ENCODE measurements at places on chromosomes 6 and 20.
A peak's percentile ranks its signal among the peaks of the same experiment; 100 is the strongest.

DNA sequence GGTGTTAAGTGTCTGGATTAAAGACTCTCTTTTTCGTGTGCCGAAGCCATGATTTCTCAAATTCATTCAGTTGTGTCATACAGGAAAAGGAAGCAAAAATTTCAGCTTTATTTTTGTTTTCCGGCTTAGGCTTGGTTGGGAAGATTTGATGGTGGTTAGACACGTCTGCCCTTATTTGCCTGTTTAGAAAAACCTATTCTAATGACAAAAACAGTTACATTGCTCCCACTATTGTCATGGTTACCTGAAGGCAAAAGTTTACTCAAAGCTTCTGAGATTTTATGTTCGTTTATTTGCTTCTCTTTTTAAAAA is 982 bp downstream of the DNAJC5 start:
- no peak for DNase-seq

DNA sequence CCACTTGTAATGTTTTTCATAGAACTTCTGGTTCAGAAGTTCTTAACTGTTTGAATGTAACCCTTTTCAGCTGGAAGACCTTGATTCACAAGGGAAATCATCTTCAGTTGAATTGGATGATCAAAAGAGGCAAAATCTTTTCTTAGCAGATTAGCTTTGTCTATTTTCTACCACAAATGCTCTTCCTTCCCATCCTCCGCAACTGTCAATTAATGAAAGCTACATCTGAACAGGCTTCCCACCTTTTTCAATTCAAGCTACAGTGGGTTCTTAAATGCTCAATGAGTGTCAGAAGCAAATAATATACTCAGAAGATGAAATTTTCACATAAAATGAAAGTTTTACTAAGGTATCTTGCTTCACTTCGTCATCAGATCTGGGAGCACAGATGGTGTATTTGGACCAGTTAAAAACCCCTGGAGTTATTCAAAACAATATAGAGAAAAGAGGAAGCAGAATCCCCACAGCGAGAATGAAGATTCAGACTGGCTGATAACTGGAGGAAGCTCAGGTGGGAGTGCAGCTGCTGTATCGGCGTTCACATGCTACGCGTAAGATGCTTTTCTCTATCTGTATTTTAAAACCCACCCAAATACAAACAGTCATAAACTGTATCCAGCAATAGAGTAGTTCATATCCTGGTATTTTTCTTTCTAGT is 19.4 kb downstream of the QRSL1 start:
- DNase-seq, result no peak

- no peak for DNase-seq
Observed at GRCh38 chr6:75266716-75267291, 17.8 kb downstream of the TMEM30A start.

DNA sequence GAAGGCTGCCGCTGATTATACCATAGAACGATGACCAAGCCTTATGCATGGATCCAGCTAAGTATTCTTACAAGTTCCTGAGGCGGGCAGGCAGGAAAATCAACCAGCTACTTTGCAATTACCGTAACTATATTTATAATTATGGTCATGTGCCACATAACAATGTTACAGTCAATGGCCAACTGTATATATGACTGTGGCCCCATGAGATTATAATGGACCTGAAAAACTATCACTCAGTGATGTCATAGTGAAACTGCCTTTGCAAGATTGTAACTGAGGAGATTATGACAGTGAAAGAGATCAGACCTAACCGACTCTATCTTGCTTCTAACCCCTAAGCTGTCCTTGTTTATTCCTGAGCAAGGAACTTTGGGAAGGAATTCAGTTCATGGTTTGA is 33.1 kb upstream of the FAM135A start:
- DNase-seq, result no peak

DNA sequence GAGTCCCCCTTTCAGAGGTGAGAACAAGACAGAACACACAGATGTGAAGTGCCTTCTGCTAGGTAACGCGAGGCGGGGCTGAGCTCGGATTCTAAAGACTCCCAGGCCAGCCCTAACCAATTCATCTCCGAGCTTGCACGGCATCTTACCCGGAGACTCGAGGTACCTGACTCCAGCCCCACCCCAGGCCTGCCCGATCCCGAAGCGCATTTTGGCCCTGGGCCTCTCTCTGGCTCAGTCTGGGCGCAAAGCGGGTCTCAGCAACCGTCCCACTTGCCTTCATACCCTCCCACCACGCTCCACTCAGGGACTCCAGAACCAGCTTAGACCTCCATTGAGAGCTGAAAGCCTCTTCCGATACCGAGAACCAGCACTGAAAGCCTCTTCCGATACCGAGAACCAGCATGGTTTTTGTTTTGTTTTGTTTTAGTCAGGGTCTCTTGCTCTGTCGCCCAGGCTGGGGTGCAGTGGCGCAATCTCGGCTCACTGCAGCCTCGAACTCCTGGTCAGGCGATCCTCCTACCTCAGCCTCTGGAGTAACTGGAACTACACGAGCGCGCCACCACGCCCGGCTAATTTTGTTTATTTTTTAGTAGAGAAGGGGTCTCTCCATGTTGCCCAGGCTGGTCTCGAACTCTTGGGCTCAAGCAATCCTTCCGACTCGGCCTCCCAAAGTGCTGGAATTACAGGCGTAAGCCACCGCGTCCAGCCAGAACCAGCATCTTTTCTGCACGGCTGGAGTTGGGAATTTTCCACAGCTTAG is 557 bp upstream of the DYNLRB1 start:
- DNase-seq, result no peak

GRCh38 chr6:170225852-170226417 is 64.9 kb downstream of the DLL1 start:
- DNase-seq, result no peak

DNA sequence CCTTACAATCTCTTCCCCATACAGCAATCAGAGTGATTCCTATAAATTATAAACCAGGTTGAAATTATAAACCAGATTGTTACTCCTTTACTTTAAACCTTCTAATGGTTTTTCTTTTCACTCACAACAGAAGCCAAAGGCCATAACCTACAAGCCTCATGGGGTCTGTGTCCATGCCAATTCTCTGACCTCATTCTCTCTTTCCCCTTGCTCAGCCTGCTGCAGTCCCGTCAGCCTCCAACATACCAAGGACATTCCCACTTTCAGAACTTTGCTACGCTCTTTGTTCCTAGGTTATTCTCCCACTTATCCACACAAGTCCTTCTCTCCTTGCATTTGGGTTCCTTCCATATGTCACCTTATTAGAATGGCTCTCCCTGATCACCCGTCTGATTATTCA is 277.9 kb upstream of the TCF21 start:
- DNase-seq, result no peak

DNA sequence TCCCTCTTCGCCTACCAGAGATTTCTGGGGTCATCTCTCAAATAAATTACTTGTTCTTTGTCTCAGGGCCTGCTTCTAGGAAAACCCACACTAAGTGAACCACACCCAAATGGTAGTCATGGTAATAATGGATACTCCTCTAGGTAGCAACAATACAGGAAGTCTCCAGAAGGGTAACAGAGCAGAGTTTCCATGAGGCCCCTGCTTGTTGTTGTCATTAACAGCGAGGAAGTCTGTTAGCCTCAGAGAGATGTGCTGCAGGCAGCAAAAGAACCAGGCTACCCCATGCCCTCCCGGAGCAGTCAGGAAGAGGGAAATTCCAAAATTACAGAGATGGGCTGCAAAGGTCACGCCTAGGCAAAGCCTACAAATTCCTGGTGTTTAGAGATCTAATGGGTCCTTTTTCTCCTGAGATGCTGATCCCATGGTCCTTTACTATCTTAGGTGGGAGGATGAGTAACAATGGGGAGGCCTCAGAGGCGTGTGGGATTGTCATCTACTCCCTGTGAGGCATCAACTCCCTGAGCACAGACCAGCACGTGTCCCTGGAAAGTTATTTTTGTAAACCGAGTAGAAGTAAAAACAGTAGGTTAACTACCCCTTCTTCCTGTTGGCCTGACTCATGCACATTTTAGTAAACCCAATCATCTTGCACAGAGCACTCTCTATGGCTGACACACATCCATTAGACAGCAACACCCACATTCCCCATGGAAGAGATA is 10.1 kb downstream of the ISM1 start:
- DNase-seq, result no peak

DNA sequence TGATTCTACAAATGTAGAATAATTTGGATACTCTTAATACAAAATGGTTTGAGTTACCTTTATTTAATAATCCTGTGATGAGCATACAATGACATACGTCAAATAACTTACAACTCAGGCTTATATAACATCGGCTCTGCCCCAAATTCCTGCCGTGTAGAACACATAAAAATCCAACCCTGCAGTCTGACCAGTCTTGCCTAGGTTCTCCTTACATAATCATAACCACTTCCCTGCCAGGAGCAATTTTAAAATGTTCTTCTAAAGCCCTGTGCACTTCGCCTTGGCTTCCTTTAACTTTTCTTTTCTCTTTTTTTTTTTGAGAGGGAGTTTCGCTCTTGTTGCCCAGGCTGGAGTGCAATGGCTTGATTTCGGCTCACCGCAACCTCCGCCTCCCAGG is 16.2 kb upstream of the IER3 start:
- no peak for DNase-seq

DNA sequence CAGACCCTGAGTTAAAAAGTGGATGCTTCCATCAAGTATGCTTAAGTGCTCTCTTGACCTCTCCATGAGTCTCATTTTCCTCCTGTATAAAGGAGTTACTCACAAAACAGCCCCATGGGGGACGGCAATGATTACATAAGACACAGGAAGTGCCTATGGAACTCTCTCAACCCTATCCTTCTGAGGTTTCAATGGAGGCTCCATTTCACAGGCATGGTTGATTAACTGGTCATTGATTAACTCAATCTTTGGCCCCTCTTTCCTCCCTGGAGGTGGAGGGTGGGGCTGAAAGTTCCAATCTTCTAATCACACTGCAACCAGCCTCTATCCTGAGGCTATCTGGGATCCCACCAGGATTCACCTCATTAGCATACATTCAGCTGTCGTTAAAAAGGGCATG is 29.3 kb downstream of the CST8 start:
- DNase-seq, result no peak

- DNase-seq, result no peak
Observed at GRCh38 chr20:3146732-3147341, 12.8 kb downstream of the FASTKD5 start.

DNA sequence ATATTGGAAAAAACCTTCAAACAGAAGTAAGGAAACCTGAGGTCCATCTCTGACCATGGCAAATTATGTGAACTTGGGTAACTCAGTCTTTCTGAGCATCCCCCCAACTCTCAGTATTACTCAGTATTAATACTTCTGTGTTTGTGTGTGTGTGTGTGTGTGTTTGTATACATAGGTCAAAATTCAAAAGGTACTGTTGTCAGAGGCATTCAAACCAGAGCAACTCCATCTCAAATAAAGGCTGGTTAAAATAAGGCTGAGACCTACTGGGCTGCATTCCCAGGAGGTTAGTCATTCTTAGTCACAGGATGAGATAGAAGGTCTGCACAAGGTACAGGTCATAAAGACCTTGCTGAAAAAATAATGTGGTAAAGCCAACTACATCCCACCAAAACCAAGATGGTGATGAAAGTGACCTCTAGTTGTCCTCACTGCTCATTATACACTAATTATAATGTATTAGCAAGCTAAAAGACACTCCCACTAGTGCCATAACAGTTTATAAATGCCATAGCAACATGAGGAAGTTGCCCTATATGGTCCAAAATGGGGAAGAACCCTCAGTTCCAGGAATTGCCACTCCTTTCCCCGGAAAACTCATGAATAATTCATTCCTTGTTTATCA is 33.3 kb upstream of the SLC22A16 start:
- DNase-seq, result no peak

DNA sequence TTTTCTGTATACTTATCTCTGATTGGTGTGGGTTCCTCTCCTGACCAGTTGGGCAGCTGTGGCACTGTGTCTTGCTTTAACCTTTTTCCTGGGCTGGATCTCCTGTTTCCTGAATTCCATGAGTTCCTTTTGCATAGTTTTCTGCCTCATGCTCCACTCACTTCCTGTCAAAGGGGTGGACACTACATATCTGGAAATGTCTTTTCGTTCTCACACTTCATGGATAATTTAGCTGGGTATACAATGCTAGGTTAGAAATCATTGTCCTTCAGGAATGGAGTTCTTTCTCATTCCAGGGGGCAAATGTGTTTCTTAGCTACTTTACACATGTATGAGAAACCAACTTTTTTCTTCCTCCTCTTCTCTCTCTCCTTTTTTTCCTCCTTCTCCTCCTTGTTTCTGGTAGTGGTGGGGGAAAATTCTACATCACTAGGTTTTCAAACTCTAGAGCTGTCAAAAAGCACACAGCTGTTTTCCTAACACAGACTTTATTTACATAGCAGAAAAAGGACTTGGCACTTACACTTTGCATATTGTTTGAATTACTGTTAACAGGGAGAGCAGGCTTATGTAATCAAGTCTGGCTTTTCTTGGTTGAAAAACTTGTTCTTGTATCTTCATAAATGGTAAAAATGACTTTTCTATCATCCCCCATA is 9.0 kb upstream of the DDX27 start:
- DNase-seq, result no peak

GRCh38 chr6:40286721-40287120 is 300.4 kb downstream of the LRFN2 start:
- DNase-seq, result no peak

DNA sequence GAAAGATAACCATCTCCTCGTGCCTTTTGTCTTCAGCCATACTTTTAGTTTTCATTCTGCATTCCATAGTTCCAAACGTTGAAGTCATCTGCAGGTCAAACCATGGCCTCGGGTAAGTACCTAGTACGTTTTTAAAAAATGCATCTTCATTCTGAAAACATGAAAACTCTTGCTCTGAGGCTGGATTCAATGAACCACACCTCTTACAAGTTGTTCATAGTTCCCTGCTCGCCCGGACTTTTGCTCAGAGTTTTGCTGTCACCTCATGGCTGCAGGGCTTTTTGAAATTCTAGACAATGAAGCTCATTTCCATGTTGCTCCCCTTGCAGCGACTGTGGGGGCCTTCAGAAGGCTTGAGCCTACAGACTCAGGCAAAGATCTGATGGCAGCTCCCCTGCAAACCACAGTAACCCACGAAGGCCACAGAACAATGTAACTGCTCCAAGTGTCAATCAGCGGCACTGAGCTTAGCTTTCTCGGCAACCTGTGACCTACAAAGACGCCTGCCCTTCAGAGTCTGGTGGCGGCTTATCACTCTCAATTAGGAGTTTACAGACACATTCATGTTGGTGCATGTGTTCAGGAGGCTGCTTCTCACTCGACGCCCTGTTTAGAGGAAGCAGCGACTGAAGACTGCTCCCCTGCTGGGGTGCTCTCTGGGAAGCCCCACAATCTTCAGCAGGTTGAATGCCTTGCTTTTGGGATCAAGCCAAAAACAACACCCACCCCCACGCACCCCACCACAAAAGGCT is 61.2 kb downstream of the FOXC1 start:
- no peak for DNase-seq

- peak; percentile 82 for DNase-seq
Observed at GRCh38 chr6:32969685-32970412, 1.5 kb downstream of the BRD2 start.
